NCI-H187 treated with DMSO at 0.1 percent for 48 hours (cell line): ENCODE measurements at places on chromosomes 1 and 21.

- no peak for DNase-seq
Measured at GRCh38 chr1:241113557-241113956, 243.4 kb downstream of the RGS7 start.

DNA sequence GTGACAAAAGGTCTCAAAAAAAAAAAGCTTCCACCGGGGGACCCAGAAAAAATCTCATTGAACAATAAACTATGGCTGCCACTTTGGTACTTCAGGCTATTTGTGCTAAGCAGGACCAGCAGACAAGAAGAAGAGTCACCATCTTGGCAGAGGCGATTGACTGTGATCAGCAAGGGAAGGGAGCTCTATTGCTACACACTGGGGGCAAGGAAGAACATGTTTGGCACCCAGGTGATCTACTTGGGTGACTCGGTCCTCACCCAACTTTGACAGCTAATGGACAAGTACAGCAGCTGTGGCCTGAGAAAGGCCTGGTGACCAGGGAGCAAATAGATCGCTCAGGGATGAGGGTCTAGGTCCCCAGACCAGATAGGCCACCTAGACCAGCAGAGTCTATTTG lies 53.4 kb upstream of the SRP9 start:
- DNase-seq: no peak

DNA sequence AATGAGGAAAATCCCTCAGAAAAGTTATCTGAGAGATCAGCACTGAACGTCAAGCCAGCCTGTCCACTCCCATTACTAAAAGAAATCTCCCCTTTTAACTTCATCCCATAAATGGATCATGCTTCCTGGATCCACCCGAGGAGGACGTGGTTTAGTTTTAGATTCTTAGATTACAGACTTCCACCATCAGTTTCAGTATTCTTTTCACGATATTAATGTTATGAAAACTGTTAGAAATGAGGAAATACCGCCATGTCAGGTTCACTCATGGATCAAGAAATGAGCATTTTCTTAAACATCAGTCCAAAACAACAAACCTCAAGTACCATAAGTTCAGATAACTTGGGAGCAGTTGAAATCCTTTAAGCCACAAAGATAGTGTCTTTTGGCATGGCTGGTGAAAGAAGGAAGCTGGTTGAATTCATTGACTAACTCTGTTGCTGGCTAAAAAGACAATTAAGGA lies 49.8 kb downstream of the NFIA start:
- no peak for DNase-seq

- no peak for DNase-seq
Measured at GRCh38 chr1:211933946-211934714, 101.2 kb downstream of the INTS7 start.

DNA sequence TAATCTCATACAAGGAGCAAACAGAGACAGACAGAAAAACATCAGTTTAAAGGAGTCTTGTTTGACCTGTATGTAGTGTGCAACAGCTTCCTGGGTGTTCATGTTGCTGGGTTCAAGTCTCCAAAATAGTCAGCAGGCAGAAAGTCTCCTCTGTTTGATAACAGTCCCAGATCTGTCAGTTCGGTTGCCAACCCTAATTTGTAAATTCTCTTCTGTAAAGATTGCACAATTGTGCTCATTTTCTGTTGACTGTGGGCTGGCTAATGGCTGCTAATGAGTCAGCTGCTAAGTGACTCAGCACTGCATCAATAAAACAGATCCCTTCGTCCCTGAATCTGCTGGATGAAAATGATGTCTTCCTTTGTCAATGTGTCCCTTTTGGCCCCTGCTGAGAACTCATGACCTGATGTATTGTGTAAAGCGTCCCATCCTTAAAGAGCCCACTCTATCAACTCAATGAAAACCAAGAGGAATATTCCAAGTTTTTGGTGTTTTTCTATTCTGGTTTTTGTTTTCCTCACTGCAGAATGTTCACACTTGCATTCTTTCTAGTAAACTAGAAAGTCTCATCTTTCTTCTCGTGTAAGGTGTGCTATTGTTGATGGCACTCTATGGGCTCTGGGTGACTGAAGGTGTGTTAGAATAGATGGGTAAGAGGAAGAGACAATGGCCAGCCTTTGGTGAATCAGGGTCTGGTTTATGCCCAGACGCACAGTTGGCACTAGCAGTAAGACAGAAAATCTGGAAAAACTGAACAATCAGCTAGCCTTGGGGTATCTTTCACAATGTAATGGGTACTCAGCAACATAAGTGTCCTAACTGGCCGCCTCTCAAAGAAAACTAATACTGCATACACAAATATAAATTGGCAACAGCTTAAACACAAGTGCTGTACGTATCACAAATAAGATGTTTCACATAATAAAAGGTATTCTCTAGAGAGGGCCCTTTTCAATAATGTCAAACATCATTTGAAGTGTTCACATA lies 75.1 kb upstream of the SIPA1L2 start:
- no peak for DNase-seq

- no peak for DNase-seq
Measured at GRCh38 chr1:109164538-109164937, 49.2 kb upstream of the SARS1 start.

DNA sequence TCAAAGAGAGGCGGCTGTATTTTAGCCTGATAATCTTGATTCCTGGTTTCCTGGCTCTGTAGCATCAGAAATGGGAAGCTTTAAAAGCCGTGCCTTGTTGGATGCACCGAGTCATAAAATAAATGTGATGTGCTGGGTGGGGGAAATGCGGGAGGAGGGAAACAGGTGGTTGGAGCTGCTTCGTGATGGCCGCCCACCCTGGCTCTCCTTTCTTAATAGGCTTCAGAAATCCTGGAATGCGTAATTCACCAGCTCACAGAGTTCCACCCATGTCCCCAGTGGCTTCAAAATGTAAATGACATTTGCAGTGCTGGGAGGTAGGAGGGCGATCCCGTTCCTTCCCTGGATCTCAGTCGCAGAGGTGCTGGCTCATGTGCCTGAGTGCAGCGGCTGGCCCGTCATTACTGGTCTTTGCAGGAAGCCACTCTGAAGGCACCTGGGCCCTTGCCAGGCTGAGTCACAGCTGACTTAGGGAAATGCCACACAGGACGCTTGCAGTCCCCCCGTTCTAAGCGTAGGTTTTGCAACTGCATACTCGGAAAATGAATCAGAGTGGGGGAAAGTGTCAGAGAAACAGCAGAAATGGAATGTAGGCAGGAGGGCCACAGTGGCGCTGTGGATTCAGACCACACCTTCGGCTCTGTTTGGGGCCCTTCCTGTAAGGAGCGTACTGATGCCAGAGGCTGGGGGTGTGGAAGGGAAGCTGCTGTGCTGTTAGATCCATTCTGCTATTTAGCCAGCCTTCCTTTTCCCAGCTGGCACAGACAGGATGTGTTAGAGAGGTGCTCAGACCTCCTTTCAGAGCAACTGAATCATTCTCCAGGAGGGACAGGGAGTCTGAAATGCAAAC lies 37.6 kb downstream of the GALNT2 start:
- no peak for DNase-seq

DNA sequence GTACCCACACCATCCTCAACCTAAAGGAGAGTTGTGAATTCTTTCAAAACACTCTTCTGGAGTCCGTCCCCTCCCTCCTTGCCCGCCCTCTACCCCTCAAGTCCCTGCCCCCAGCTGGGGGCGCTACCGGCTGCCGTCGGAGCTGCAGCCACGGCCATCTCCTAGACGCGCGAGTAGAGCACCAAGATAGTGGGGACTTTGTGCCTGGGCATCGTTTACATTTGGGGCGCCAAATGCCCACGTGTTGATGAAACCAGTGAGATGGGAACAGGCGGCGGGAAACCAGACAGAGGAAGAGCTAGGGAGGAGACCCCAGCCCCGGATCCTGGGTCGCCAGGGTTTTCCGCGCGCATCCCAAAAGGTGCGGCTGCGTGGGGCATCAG lies 638 bp upstream of the OLIG2 start:
- DNase-seq: no peak

DNA sequence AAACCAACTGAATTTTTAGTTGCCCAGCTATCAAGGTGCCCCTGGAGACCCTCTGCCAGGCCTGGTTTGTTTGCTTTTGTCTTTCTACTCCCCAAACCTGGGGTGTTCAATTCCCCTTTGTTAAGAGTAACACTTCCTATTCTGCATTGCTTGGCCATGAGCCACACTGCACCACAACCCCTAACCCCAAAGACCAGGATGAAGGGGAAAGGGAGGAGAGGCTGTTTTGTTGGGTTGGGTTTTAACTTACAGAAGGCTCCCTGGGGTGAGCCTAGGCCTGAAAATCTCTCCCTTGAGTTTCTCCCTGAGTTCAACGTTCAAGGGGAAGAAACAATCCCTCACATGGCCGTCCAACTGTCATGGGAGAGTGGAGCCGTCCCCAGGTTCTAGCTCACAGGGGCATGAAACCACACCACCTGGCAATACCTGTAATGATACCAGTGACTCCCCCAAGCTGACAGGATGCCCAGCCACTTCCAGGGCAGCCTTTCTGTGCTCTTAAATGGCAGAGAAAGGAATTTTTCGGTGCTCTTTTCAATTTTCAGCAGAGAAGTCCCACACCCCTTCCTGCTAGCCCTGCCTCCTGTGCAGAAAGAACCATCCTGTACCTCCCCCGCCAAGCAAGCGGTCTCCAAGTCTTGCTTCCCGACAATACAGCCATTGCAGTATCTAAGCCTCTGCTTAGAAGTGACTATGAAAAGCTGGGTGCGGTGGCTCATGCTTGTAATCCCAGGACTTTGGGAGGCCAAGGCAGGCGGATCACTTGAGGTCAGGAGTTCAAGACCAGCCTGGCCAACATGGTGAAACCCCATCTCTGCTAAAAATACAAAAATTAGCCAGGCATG lies 14.9 kb downstream of the SLC45A3 start:
- DNase-seq: no peak

DNA sequence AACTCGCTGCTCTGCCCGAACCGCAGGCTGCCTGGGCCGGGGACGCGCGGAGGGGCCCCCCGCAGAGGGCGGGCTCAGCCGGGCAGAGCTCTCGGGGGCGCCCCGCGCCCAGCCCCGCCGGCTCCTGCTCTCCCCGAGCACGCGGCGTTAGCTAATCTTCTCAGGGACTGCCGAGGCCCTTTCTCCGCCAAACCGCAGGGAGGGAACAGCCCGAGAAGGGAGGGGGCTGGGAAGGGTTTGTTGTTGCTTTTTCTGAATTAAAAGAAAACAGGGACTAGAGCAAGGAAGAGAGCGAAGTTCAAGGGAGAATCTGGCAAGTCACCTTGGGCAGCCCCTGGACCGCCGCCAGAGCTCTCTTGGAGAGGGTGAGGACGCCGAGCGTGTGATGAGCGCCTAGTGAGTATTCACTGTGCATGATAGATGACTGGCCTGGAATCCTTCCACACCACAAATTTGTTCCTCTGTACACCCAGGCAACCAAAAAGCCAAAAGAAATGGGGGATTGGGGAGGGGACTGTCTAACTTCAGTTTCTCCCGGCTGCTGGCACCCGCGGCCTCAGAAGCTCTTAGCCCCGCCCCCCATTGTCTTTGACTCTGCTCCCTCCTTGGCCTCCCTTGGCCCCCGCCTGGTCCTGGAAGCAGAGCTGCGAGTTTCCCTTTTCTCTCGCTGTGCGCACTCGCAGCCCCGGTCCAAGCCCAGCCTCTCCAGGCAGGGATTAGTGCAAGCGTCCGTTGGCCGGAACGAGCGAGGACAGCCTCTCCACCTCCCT lies 19.7 kb upstream of the LMX1A start:
- DNase-seq: no peak

GRCh38 chr21:34990842-34991241 lies 58.3 kb downstream of the RUNX1 start:
- no peak for DNase-seq

DNA sequence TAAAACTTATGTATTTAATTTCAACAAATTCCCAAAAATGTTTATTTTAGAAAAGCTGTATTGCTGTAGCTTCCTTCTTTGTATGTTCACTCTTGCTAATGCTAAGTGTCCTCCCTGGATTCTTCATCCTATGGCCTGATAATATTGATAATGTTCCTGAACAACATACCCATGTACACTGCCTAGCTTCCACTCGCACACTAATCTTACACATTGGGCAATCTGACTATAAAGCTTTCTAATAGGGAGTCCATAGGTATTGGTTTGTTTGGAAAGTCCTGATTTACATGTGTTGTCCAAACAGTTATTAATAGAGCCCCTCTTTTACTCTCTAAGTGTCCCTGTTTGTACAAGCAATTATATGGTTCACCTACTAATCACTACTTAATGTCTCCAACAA lies 783 bp downstream of the F13B start:
- no peak for DNase-seq

DNA sequence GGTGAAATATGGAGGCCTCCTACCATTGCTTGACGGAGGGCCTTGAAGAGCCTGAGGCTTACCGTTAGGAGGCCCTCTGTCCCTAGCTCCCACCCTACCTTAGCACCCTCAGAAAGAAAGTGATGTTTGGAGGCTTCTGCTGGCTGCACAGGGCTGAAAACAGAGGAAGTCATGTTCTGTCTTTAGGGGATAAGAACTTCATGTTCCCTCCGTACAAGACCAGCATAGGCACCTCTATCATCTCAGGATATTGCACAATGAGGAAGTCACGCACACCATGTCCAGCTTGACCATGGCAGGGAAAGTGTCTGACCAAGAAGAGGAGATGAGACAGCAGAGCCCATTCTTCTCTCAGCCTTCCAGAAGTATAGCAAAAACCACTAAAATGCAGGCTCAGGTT lies 13.8 kb downstream of the ADORA3 start:
- DNase-seq: no peak

GRCh38 chr1:108533351-108534083 lies 26.4 kb upstream of the EEIG2 start:
- no peak for DNase-seq

DNA sequence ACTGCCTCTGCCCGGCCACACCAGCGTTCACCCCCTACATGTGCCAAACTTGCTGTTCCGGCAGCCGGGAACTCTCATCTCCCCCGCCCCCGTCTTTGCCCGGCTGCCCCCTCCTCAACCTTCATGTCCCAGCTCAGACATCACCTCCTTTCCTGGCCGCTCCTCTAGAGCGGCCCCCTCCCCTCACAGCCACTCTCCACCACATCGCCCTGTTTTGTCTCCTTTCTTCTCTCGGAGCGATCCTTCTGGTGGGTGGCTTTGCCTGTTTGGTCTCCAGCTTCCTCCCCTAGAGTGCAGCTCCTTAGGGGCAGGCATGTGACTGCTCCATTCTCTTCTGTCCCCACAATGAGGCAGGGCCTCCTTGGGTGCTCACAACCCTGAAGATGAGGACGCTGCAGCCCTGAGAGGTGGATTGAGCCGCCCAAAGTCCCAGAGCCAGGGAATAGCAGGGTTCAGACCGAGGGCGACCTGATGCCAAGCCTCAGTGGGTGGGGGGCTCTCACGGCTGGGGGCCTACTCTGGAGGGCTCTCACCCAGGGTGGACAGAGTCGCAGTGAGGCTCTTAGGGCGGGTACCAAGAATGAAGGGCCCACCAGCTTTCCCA lies 44.9 kb upstream of the ECE1 start:
- no peak for DNase-seq

- DNase-seq: no peak
Measured at GRCh38 chr1:207298186-207298585, 23.3 kb upstream of the CD55 start.

DNA sequence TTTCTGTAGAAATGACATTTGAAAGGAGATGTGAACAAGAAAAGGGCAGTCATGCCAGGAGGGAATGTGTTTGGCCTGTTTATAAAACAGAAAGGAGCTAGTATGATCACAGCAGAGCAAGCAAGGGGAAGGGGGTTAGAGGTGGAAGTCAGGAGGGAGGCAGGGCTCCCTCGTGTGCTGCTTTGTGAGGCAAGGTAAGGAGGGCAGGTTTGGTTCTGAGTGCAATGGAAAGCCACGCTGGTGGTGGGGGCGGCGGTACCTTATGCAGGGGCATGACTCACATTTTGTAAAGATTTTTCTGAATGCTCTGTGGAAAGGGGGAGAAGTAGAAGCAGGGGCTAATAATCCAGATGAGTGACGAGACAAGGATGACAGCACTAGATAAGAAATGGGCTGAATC lies 197.5 kb upstream of the C8B start:
- no peak for DNase-seq

GRCh38 chr1:162029157-162029556 lies 5.5 kb upstream of the OLFML2B start:
- no peak for DNase-seq
